ENCODE measurements at places on chromosomes 4 and X. TPM values are rescaled to one million over a fixed set of nuclear protein-coding genes. Genes with fewer than 3 reads are reported as not detected.

CNOT6L gene
- total RNA-seq: 25.2 TPM

ARR3 gene
- total RNA-seq: not detected

CYSLTR1 gene
- total RNA-seq: 5.1 TPM

SSX4 gene
- not detected for total RNA-seq

PABPC1L2A gene
- total RNA-seq: not detected

Measured in smooth muscle cell of the pulmonary artery (primary cell).